ENCODE measurements at places on chromosomes 2 and 18.
A peak's percentile ranks its signal among the peaks of the same experiment; 100 is the strongest.

GRCh38 chr2:229313591-229313990 is 42.5 kb upstream of the PID1 start:
- DNase-seq, result no peak

- peak; percentile 32 for DNase-seq
Observed at GRCh38 chr2:196849895-196850294, 40.7 kb upstream of the C2orf66 start.

- no peak for DNase-seq
Observed at GRCh38 chr2:239294571-239295054, 106.2 kb downstream of the HDAC4 start.

DNA sequence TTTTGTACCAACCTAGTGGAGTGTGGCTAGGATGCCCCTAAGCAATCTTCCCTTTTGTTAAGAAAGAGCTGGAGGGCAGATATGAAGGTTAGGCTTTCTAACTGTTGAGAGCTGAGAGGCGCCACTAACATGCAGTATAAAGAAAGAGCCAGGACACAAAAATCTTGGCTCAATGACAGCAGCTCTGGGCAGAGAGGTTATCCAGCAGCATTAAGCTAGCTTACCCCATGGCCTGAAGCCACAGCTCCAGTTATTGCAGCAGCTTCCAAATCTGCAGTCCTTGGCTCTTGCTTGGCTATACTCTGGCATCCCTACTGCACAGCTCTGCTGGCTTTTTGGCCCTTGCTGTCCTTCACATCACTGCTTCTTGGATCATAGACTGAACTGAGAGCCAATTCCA is 213.4 kb downstream of the GPD2 start:
- no peak for DNase-seq

- peak; percentile 92 for DNase-seq
Observed at GRCh38 chr2:85886590-85886989, 2.2 kb downstream of the ST3GAL5 start.

- DNase-seq, result no peak
Observed at GRCh38 chr2:191895743-191896142, 48.9 kb upstream of the CAVIN2 start.

- no peak for DNase-seq
Observed at GRCh38 chr18:79603321-79604204, 76.0 kb upstream of the CTDP1 start.

- no peak for DNase-seq
Observed at GRCh38 chr18:3397031-3397750, 52.8 kb upstream of the TGIF1 start.

GRCh38 chr18:50075772-50076171 is 119.2 kb downstream of the MYO5B start:
- DNase-seq, result peak; percentile 40

- no peak for DNase-seq
Observed at GRCh38 chr18:43664487-43665008, 387.3 kb upstream of the SYT4 start.

DNA sequence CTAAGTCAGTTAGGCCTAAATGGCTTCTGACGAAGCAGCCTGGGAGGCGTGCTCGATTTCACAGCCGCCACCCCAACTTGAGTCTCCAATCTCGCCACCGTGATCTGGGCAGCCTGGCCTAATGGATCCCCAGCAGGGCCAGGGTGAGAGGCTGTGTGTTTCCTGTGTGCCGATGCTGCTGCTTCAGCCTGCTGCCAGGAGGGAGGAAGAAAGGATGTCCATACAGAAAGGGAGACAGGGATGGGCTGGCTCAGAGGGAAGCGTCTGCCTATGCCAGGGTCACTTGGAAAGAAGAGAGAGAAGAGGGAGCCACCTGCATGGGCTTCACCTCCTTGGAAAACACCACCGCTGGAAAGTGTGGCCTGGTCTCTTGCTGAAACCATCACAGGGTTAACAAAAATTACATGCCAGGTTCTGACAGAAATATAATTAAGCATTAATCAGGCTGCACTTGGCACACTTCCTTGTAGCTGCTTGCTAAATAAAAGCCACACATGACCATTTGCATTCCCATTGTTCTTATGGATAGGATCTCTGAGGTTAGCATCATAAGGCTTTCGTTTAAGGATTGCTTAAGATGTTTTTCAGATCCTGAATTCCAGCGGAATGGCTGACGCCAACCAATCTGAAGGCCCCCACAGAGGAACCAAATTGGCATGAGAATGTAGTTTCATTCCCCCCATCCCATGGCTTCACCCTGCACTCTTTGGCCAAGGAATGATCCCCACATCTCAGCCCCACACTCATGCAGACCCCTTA is 108.8 kb upstream of the SLC1A4 start:
- DNase-seq, result no peak

- DNase-seq, result no peak
Observed at GRCh38 chr2:141946016-141946415, 184.8 kb downstream of the LRP1B start.

DNA sequence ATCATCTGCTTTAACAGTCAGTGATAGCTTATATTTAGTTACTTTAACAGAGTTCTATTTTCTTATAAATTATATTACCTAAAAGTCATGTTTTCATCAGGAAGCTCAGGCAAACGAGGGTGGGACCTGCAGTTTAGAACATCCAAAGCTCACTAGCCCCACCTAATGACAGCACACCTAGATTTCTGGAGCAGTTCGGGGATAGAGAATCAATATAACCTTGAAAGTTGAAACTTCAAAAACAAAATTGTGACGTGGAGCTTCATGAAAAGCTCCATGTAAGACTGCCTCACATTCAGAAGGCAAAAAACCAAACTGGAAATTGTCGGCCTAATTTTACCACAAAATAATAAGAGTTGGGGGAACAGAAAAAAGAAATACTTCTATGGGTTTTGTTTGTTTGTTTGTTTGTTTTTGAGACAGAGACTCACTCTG is 185.9 kb upstream of the CCDC150 start:
- DNase-seq, result peak; percentile 42

GRCh38 chr2:219469186-219469724 is 29.4 kb upstream of the GMPPA start:
- peak; percentile 32 for DNase-seq

- DNase-seq, result no peak
Observed at GRCh38 chr2:199743415-199744120, 107.4 kb downstream of the FTCDNL1 start.

DNA sequence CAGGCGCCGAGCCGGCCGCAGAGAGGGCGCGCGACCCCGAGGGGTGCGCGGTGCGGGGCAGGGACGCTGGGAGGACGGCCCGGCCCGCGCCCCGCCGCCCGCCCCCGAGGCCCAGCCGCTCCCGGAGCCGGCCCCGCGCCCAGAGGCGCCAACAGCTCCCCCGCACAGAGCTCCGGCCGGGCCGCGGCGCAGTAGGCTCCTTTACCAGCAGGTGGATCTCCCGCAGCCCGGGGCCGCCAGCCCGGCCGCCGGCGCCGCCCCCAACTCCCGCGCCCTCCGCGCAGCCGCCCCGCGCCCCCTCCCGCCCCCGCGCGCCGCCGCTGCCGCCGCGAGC is 258 bp downstream of the MGAT4A start:
- no peak for DNase-seq

GRCh38 chr2:239046822-239047221 is 198.9 kb downstream of the TWIST2 start:
- DNase-seq, result no peak

DNA sequence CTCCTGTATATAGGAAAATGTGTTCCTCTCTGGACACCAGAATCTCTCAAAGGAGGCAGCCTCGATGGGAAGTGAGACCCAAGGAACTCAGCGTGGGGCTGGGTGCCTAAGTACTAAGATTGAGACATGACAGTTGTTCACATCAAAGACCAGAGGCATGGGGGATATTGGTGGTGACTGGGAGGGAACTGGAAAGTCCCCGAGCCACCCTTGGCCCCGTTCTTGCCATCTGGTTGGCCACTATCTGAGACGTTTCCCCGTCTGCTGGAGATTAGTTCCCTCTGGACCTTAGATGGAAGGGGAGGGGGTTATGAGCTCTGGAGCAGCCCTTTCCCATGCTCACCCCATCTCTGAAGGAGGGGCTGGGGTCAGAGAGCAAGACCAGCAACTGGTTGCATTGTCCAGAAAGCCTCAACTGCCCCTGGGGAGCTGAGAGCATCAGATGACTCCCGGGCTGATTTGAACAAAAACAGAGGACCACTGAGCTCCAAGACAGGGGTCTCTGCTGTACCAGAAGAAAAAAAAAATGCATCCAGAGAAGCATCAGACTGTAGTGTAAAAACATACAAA is 11.8 kb downstream of the FBLN7 start:
- DNase-seq, result no peak

DNA sequence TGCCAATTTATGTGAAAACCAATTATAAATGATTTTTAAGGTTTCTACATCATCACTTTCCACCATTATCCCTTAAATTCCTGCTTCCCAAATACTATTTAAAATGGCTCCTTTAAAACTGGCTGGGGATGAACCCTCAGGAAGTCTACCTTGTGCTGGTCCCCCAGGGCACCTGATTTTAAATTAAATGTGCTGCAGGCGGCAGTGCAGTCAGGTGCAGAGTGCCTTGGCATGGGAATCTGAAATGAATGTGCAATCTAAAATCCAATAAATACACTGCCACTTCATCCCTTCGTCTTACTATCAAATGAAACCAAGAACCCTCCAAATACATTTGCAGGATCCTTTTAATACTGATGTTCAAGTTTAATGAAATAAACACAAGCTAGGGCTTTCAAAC is 61.8 kb downstream of the C2orf76 start:
- no peak for DNase-seq

GRCh38 chr2:186256540-186256939 is 229.5 kb upstream of the ZC3H15 start:
- peak; percentile 31 for DNase-seq

DNA sequence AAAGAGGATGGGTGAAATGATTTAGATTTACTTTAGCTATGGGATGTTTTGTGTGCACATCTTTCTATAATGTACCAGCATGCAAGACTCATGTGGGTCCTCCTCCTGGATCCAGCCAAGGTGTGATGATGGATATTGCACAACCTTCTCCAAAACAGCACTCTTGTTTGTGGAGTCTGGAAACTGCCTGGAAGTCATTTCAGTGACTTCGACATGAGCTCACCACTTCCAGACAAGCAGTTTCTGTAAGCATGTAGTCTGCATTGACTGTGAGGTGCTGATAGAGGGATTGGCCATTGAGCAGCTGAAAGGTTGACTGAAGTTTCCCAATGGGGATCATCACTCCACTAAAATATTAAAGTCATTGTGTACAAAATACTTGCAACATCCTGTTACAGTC is 154.0 kb downstream of the TRIB2 start:
- DNase-seq, result no peak

- DNase-seq, result no peak
Observed at GRCh38 chr2:207072571-207072970, 93.2 kb downstream of the KLF7 start.

DNA sequence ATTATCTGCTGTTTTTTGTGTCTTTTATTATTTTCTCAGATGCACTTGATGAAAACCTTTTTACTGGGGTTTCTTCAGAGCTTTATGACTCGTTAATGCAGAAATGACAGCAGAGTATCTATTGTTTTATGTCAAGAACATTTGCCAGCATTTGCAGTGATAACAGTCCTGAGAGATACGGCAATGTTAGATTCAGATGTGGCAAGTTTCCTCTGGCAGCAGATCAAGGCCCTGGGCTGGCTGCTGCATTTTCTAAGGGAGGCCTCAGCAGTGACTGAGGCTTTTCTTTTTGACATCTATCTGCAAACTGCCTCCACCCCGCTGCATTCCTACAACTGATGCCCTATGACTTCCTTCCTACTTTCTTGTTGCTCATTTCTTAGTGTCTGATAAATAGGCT is 40.2 kb downstream of the EFEMP1 start:
- no peak for DNase-seq

GRCh38 chr2:226050822-226051221 is 651.3 kb downstream of the NYAP2 start:
- DNase-seq, result no peak

DNA sequence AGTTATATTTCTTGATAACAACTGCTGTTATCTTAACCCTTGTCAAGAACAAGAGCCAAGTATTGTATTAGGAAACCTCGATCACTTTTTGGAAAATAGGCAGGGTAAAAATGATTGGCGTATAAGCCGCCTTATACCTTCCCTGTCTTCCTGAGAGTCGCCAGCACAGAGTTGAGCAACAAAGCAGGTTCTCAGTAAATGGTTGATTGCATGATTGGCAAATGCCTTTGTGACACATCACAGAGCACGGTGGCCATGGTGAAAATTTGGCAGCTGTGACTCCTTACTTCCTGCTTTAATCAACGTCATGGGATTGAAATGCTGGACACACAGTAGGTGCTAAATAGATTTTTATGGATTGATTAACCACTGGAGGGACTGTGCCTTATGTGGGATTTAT is 3.9 kb upstream of the KLHL29 start:
- DNase-seq, result peak; percentile 89

- peak; percentile 18 for DNase-seq
Observed at GRCh38 chr18:21669736-21670285, 34.8 kb downstream of the ABHD3 start.

DNA sequence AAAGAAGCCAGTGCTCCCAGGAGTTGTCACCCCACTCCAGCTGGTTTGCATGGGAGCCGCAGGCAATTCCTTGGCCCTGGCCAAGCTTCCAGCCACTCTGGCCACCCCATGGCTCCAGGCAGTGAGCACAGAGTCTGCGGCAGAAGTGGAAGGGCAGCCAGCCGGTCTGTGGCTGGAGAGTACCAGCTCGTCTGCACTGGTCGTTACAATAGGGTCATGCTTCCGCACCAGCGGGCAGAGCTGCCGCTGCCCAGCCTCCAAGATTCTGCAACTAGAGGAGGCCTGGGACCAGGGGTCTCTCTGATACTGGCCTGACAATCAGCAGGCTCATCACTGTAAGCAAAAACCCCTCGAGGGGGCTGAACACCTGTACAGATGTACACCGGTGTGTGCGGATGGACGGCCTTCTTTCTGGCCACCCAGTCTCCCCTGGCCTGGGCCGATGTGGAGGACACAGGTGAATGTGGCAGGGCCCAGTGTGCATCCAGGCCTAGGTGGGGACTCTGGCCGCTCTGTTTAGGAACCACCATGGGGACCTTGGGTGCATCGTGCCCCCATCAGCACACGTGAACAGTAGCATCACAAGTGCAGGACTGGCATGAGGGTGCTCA is 51.9 kb upstream of the ODC1 start:
- no peak for DNase-seq

DNA sequence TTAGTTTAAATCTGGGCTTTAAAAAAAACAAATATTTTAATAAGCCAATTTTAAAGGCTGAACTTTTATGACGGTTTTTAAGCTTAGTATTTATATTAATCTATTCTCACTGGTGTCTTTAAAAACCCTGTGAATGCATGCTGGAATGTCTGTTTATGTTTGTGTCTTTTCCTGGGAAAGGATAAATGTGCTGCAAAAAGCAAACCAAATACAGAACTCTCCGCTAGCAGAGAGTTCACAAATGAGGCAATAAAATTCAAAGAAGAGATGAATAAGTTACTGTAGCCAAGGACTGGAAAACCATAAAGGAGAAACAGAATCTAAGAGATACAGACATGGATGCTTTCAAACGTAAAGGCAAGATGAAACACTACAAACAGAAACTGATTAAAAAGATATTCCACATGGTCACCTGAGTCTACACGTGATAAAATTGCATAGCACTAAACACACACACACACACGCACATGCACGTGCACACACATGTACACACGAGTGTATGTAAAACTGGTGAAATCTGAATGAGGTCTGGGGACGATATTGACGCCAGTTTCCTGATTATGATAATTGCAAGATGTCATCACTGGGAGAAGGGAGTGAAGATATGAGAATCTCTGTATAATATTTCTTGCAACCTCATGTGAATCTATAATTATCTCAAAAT is 4.5 kb downstream of the TWIST2 start:
- DNase-seq, result no peak

GRCh38 chr18:10247021-10247741 is 207.3 kb upstream of the APCDD1 start:
- DNase-seq, result no peak

GRCh38 chr2:198861080-198861479 is 596.7 kb downstream of the SATB2 start:
- DNase-seq, result no peak
